Panc1 (cell line): ENCODE measurements at places on chromosomes 3 and 15.

- no peak for DNase-seq
Observed at GRCh38 chr3:178826435-178827123, 245.0 kb downstream of the ZMAT3 start.

DNA sequence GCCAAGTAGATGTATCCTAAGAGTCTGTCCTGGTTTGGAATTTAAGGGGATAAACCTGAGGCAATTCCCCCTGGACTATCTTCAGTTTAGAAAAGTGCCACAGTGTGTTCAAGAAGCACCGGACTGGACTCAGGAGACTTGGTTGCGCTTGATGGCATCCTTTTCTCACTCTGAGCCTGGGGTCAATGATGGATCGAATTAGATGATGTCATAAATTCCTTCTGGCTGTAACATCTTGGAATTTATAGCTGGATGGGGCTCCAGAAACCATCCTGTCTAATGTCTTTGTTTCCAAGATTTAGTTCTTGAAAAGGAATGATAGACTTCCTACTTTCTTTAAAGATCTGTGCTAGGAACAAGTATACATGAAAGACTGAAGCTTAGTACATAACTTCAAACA, 280.6 kb downstream of the LPP start:
- no peak for DNase-seq

GRCh38 chr3:9949626-9950025, 2.6 kb downstream of the PRRT3 start:
- no peak for DNase-seq

DNA sequence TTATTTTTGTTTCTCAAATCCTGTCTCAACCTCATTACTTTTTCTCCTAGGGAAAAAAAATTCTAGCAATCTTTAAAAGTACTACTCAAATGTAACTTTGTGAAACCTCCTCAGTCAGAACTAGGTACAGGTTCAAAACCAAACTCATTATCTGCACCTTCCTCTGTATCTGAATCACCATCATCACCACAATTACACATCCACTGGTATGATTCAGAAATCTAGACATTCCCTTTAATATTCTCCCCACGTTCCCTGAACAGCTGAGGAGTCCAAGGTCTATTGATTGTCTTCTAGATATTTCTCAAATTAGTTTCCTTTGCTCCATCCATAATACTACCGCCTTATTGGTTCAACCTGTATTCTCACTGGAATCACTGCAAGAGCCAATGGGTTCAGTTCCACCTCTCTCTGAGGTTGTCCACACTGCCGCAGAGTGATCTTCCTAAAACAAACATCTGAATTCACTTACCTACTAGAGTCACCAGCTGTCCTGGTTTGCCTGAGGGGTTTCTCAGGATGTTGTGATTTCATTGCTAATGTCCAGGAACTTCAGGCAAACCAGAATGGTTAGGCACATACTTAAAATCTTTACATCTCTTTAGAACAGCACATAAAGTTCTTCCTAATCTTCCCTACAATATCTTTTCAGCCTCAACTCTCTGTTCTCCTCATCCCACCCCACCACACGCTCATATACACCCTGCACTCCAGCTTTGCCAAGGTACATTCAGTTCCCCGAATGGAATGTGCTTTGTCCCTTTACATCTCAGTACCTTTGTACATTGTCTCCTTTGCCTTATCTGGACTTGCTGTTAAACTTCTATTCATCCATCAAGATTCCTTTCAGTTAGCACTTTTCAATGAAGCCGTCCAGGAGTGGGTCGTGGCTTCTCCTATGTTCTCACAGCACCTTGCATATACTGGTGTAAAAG, 24.2 kb downstream of the ATP13A4 start:
- no peak for DNase-seq

DNA sequence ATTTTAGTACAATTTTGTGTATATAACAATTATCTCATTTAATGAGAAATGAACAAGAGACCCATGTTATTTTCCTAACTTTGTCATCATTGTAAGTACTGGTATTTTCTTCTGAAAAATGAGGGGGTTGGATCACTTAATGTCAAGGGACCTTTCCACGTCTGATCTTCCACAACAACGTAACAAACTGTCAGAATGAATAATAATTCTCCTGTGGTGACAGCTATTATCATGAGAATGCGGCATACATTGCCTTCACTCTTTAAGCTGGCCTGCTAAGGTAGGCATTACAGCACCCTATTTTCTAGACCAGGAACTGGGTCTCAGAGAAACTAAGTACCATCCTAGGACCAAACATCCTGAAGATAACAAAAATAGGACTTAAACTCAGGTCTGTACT, 31.5 kb upstream of the MINAR1 start:
- DNase-seq: no peak

DNA sequence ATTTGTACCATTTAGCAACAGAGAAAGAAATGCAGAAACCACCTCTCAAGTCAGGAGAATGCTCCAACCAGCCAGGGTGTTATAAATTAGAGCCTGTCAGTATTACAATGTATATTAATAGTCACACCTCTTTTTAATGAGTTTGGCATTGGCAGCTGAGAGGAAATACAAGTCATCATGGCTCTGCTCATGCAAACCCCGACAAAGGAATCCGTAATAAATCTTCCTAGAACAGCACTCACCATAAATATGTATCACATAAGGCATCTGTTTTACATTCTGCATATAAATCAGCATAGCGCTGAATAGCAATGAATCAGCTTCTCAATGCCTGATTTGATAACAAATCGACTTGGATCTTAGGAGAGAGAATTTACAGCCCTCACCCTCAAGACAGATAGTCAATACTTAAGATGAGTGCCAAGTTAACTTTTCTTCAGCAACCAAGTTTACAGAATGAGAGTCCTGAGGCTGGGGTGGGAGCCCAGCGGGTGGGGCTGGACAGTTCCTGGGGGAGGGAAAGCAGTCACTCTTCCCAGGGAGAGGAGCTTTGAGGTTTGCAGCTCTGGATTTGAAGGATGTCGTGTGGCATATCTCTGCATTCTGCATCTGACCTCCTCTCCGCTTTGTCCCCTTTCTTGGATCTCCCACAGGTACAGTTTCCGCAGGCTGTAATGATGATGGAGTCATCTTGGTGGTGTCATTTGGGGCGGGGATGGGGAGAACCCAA, 1034.4 kb upstream of the NR2F2 start:
- no peak for DNase-seq

DNA sequence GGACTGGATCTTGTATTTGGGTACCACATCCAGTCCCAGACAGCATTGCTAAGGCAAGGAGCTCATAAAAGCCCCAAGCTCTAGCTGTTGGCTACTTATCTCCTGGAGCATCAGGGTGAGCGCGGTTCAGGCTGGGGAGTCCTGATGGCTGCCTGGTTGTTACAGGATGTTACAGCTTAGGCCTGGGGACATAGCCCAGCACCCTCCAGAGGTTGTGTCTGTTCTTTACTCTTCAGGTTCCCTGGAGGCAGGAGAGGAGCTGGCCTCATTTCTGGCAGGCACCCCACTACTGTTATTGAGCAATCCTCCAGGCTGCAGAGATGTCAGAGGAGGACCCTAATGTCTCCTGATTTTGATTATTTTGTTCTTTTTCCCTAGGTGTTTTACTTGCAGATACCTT, 26.6 kb downstream of the APBA2 start:
- no peak for DNase-seq

DNA sequence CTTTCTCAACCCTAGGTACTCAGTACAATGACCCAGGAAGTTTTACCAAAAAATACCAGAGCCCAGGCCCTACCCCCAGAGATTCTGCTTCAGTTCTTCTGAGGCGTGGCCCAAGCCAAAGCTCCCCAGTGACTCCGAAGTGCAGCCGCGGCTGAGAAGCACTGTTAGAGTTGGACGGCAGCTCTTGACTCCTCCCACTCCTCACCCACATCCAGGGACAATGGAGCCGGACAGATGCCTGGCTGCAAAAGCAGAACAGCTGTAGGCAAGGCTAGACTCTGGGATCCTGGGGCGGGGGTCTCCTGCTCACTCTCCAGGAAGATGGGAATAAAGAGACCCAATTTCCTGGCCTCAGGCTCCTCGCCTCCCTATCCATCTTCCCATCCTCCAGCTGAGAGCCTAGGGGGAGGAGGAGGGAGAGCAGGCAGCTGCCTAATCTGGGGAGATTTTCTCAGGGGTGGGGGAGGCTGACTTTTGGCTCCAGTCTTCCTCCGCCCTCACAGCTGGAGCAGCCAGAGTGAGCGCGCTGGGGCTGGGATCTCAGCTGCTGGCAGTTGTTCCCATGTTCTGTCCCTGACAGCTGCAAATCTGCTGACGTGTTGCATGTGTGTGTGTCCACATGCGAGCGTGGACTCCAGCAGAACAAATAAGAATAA, 223.8 kb downstream of the OPA1 start:
- no peak for DNase-seq

GRCh38 chr15:70068783-70069565, 28.7 kb downstream of the TLE3 start:
- no peak for DNase-seq

DNA sequence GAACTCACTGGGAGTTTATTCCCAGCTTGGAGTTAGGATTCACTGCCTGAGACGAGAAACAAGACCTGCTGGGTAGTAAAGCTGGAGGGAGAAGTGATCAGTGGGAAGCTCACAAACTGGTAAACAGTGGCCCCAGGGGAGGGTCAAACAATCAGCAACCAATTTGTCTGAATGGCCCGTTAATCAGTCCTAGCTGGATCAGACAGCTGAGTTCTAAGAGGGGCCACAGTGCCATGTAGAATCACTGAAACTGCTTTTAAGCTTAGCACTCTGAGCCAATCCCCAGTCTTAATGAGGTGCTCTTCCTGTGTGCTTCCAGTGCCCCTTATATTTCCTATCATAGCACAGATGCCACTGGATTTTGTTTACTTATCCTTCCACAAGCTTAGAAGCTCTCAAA, 591.7 kb downstream of the RSL24D1 start:
- DNase-seq: no peak

- no peak for DNase-seq
Observed at GRCh38 chr3:151402349-151402748, 17.8 kb upstream of the P2RY12 start.

GRCh38 chr15:26571346-26571745, 201.5 kb downstream of the GABRB3 start:
- DNase-seq: no peak

GRCh38 chr15:60582370-60583036, 103.6 kb upstream of the ICE2 start:
- DNase-seq: no peak

DNA sequence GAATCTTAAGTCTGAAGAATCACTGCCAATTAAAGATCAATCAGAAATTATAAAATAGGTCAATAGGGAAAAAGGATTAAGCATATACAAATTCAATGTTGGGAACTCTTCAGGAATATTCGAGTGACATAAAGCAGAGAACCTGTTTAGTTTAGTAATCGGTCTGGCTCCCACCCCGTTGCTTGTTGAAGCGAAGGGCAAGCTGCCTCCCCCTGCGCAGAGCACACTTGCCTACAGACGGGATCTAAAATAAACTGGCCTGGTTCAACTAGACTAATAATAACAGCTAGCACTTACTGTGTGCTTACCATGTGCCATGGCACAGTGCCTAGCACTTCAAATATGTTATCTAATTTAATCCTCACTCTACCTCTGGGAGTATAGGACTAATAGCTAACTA, 8.6 kb downstream of the SEMA6D start:
- no peak for DNase-seq

- no peak for DNase-seq
Observed at GRCh38 chr3:83968356-83968755, 990.4 kb upstream of the CADM2 start.

DNA sequence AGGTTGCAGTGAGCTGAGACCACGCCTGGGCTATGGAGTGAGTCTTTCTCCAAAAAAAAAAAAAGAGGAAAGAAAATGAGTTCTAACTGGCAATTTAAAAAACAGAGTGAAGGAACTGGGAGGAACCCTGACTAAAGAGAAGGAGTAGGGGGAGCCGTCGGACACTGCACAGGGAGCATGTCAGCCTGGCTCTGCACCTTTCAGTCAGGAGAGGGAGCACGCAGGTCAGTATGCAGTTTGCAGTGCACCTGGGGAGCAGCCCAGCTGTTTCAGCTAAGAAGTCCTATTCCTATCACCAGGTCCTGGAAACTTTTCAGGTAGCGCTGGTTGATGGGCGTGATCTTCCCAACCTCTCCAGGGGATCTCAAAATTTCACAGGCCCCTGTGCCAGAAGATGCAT, 14.9 kb upstream of the ZXDC start:
- DNase-seq: no peak

DNA sequence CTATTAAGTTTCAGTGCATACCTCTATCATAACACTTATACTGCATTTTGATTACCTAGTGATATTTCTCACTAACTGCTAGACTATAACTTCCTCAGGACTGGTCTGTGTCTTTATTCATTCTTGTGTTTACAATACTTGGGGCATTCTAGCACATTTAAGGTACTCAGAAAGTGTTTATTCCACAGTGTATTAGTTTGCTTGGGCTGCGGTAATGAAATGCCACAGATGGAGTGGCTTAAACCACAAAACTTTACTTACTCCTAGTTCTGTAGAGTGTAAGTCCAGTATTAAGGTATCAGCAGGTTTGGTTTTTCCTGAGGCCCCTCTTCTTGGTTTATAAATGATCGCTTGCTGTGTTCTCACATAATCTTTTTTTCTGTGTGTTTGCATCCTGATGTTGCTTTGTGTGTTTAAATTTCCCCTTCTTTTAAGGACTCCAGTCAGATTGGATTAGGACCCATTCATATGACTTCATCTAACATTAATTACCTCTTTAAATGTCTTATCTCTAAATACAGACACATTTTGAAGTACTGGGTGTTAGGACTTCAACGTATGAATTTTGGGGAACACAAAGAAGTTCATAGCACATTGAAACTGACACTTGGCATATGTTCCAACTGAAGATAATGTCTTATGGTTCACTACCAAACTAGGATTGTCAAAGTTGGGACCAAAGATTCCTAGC, 23.9 kb downstream of the RNF111 start:
- no peak for DNase-seq

DNA sequence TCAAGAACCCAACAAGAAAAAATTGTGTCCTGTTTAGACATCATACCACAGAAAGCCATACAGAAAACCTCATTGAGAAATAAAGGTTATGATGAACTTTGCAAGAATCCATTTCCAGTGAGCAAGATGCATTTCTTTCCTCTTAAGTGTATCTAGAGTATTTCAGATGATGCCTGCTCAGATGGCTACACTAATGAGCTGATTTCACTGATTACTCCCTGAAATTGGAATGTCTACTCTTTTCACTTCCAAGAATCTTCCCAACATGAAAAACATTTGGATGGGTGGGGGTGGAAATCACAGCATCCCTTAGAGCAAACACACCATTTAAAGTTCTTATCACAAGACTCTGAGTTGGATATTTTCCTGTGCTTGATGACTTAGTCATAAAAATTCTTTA, 41.4 kb upstream of the IL12A start:
- no peak for DNase-seq
